Activated CD4-positive, alpha-beta T cell treated with anti-CD3 and anti-CD28 coated beads, Interleukin-2, amount 50 U/mL, for 48 hours (primary cell): ENCODE measurements at places on chromosomes 5 and 9.

DNA sequence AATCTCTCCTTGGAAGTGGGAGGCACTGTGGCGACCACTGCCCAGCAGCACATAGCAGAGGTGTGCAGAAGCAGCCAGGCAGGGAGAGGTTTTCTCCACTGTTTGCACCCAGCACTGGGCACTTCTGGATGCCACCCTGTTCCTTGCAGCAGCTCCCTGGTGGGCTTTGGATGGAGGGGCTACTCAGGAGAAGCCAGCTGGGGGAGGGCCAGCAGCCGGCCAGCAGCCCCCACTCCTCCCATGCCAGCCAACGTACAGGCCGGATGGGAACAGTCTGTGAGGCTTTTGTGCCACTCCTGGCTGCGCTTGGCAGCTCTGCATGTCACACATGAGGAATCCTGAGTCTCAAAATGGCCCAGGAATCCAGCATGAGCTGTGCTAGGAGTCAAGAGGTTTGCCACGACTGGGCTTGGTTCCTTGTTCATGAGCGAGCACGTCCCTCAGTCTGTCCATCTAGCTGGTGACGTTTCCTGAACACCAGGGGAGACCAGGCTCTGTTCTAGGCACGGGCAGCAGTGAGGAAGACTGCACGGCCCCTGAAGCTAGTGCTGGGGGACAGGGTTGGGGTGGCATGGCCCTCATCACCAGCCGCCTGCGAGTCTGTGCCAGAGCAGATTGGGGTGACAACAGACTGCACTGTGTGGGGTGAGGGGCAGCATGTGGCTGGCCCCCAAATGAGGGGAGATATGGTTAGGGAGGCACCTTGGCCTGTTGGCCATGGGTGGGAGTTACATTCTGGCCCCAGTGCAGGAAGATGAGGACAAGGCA lies 10.1 kb downstream of the PHF2 start:
- no peak for DNase-seq

DNA sequence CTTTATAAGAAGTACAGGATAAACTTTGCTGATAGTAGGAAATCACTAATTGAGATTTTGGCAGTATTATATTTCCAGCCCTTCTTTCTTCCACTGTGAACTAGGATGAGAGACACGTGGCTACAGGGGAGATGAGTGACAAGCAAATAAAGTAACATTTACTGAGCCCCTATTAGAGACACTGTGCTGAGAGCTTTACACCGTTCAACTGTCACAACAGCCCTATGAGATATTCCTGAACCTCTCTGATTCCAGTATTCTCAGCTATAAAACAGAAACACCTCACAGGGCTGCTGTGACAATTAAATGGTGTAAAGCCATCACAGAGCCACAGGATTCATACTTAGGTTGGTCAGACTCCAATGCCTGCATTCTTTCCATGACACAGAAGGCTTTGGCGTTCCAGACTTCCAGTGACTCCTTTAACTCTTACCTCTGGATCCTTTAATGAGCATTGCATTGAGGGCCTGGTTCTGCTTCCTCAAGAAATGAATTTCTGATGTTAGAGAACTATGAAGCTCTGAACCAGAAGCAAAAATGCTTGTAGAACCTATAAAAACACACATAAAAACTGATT lies 169.0 kb downstream of the CDK5RAP2 start:
- no peak for DNase-seq

- no peak for DNase-seq
Observed at GRCh38 chr9:75962013-75962661, 71.7 kb downstream of the PCSK5 start.

GRCh38 chr5:79133121-79133656 lies 21.6 kb downstream of the BHMT start:
- DNase-seq = no peak

DNA sequence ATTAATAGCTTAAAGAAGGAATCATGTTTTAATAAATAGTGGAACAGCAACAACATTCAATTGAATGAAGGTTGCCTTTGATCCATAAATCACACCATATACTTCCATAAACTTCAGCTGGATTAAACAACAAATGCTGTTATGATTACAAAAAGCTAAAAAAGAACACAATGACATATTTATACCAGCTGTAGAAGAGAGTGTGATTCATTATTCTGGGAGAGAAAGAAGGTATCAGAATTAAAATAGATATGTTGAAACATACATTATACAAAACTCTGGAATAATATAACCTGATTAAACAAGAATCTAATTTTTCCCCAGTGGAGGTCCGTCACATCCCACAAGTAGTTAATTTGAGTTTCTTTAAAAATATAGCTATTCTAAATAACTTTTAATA lies 7.5 kb upstream of the RECK start:
- DNase-seq = no peak

DNA sequence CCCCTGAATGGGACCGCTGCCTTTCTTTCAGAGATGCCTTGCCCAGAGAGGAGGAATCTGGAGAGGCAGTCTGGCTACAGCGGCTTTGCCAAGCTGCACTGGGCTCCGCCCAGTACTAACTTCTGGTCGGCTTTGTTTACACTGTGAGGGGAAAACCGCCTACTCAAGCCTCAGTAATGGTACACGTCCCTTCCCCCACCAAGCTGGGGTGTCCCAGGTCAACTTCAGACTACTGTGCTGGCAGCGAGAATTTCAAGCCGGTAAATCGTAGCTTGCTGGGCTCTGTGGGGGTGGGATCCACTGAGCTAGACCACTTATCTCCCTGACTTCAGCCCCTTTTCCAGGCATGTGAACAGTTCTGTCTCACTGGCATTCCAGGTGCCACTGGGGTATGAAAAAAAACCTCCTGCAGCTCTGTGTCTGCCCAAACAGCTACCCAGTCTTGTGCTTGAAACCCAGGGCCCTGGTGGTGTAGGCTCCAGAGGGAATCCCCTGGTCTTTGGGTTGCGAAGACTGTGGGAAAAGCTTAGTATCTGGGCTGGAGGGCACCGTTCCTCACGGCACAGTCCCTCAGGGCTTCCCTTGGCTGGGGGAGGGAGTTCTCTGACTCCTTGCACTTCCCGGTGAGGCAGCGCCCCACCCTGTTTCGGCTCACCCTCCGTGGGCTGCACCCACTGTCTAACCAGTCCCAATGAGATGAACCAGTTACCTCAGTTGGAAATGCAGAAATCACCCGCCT lies 171.2 kb downstream of the CWC27 start:
- DNase-seq = no peak

- no peak for DNase-seq
Observed at GRCh38 chr5:159050316-159051143, 49.2 kb downstream of the EBF1 start.

DNA sequence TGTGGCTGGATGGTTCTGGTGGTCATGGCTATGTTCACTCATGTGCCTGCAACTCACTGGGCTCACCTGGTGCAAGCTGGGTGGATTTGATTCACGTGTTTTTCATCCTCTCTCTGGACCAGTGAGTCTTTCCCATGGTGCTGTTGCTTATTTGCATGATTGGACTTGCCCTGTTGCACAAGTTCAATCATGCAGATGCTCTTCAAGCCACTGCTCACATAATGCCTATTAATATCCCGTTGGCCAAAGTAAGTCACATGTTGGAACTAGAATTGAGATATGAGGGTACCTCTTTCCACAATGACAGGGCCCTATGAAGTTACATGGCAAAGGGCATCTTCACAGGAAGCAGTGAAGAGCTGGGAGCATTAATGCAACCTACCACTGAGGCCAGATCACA lies 26.5 kb upstream of the MROH2B start:
- no peak for DNase-seq

DNA sequence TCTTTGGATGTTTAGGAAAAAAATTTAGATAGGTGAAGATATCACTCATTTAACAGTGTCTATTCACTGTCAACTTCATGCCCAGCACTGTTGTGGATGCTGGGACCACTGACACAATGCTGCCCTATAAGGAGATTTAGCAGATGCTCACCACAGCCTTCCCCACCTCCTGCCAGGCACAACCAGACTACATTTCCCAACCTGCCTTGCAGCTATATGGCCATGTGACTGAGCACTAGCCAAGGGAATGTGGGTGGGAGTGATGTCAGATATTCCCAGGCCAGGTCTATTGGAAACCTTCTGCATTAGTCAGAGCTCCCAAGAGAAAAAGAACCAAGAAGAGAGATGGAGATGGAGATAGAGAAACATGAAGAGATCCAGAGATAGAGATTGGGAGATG lies 302.6 kb upstream of the TAS2R1 start:
- no peak for DNase-seq

DNA sequence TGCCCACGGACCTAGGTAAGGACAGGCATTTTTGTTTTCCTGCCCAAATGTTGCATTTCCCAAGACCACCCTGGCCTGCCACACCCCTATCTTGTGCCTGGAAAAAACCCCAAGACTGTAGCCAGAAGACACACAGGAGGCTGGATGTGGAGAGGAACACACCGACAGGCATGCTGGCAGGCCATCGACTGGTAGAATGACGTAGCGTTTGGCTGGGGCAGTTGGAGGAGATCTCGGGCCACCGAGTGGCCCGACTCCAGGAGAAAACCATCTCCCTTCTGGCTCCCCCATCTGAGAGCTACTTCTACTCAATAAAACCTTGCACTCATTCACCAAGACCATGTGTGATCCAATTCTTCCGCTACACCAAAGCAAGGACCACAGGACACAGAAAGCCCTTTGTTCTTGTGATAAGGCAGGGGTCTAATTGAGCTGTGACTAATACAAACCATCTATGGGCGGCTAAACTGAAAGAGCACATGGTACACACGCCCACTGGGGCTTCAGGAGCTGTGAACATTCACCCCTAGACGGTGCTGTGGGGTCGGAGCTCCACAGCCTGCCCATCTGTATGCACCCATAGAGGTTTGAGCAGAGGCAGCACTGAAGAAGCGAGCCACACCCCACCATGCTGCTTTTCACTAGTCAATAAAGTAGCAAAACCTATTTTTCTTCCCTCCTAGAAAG lies 38.9 kb upstream of the N4BP3 start:
- no peak for DNase-seq

GRCh38 chr5:81070571-81071255 lies 110.5 kb downstream of the RASGRF2 start:
- no peak for DNase-seq

GRCh38 chr5:97538912-97539311 lies 355.9 kb upstream of the RIOK2 start:
- no peak for DNase-seq

- DNase-seq = no peak
Observed at GRCh38 chr5:175850119-175850845, 21.1 kb upstream of the CPLX2 start.

DNA sequence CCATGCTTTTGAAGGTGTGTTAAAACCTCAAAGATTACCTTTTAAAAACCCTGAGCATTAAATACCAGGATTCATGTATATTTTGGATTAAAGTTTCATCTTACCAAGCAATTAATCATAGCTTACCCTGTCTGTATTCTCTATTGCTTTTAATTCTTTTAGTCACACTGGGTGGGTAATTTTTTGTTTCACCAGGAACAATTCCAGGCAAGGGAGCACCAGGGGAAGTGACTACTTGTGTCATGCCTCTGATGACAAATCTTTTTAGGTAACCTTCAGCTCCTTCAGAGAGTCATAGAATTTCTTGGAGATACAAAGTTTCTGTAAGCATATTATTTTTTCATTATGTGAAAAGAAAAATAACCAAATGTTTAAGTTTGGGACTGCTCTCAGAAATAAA lies 33.4 kb upstream of the ANXA1 start:
- DNase-seq = no peak

GRCh38 chr9:6681957-6682501 lies 36.5 kb upstream of the GLDC start:
- DNase-seq = peak; percentile 16

GRCh38 chr9:128945798-128946501 lies 1.5 kb downstream of the DOLK start:
- DNase-seq = no peak

GRCh38 chr5:105033637-105034400 lies 1471.2 kb upstream of the NUDT12 start:
- DNase-seq = no peak
